GM23248 (cell line): ENCODE measurements at places on chromosomes 5 and 9. TPM values are rescaled to one million over a fixed set of nuclear protein-coding genes. Genes with fewer than 3 reads are reported as not detected.

DNA sequence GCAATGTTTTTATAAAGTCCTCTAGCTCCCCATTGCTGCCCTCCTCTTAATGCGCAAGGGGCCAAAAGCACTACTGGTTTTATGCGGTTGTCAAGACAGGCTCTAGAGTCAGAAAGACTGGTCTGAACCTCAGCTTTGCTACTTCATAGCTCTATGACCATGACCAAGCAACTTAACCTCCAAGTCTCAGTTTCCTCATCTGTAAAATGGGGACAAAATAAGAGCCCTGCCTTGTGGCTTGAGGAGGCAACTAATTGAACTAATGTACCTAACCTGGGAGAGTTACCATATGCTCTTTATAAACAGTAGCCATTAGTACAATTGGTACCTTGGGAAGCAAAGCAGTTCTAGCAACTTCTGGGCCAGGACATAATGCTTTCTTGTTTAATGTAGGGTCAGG, 36.5 kb downstream of the ANXA6 start:
- no peak for DNase-seq

Gene IFNA2
- total RNA-seq, result not detected in 2 replicates

Gene ANKRD34B
- not detected in 2 replicates for total RNA-seq

GRCh38 chr5:132054697-132055440, 5.6 kb upstream of the IL3 start:
- no peak for DNase-seq

DNA sequence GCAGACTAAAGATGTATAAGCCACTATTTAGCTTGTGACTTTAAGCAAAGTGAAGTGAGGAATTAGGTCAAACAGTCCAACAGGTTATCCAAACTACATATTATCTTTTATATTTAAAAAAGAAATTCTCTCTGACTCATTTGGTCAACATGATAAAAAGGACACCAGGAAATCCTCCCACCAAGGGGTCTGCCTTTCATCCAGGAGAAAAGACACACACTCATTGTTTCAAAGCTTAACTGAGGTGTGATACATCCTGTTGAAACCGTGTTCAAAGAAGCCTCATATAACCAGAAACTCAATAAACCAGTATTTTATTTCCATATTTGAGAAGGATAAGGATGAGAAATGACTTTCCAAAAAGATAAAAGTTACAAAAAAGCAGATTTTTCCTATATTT, 417.1 kb downstream of the HCN1 start:
- no peak for DNase-seq

- no peak for DNase-seq
Observed at GRCh38 chr9:19648672-19649071, 140.2 kb downstream of the SLC24A2 start.

DNA sequence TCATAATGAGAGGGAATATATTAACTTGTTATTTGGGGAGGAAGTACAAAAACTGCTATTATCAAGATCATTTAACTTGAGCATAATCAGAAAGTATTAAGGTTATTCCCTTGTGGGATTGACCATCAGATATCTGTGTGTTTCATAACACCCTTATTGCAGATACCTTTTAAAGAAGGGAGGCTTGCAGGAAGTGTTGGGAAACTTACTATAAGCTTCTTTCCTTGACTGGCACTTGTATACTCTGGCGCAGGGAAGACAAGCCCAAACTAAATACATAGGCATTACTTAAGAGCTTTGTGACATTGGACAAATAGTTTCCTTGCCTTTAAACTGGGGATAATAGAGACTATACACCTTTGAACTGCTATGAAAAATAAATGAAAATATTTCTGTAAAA, 50.9 kb downstream of the PIK3R1 start:
- no peak for DNase-seq

GRCh38 chr9:125972012-125972729, 225.0 kb downstream of the PBX3 start:
- DNase-seq, result no peak

- peak; percentile 64 for DNase-seq
Observed at GRCh38 chr5:150209099-150209635, 19.3 kb downstream of the SLC6A7 start.

Gene PCDHA9
- not detected in 2 replicates for total RNA-seq

DNA sequence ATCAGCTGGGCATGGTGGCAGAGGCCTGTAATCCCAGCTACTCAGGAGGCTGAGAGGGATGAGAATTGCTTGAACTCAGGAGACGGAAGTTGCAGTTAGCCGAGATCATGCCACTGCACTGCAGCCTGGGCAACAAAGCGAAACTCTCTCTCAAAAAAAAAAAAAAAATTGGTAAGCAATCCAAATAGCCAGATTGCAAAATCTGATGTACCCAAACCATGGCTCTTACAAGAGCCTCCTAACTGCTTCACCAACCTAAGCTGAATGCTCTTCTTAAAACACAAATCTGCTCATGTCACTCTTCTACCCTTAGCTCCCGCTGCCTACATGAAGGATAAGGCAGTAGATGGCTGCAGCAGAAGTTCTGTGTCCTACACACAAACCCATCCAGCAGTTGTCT, 105.9 kb downstream of the MPDZ start:
- DNase-seq, result no peak
